ENCODE measurements at places on chromosomes 12 and 14.

- DNase-seq = no peak
Measured at GRCh38 chr12:125340791-125341190, 275.6 kb downstream of the AACS start.

DNA sequence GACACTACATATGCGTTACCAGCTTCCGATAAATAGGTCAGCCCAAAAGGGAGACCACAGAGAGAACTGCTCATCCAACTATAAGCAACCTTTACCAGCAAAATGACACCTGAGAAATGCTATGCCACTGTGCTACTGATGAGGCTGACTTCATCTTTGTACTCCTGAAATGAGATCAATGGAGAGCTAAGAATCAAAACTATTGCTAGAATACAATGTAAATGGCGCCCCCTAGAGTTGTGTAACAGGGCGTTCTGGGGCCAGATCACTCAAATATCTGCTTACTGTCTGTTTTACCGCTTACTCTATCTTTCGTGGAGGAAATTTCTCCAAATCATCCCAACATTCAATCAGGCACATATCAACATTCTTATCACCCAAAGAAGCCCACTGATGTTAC lies 4.6 kb downstream of the ZNF384 start:
- no peak for DNase-seq

- DNase-seq = no peak
Measured at GRCh38 chr12:32482226-32482625, 82.9 kb downstream of the FGD4 start.

- DNase-seq = no peak
Measured at GRCh38 chr14:69002069-69002468, 23.0 kb upstream of the ACTN1 start.

DNA sequence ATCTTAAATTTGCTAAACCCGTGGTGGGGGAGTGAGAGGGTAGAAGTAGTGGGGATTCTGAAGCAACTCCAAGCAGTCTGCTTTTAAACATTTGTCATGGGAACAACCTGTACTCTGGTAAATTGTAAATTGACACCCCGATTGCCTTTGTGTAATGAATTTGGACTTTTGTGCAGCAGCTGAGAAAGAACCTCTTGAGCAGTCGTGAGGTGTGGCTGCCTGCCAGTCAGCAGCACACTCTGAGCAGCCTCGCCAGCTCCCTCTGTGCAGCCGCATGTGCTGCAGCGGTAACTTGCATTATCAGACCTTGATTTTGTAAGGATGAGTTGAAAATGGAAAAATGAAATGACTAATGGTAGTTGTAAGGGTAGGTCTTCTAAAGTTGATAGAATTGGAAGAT lies 74.3 kb downstream of the SUSD6 start:
- no peak for DNase-seq

GRCh38 chr14:30584058-30584630 lies 25.2 kb downstream of the G2E3 start:
- no peak for DNase-seq

DNA sequence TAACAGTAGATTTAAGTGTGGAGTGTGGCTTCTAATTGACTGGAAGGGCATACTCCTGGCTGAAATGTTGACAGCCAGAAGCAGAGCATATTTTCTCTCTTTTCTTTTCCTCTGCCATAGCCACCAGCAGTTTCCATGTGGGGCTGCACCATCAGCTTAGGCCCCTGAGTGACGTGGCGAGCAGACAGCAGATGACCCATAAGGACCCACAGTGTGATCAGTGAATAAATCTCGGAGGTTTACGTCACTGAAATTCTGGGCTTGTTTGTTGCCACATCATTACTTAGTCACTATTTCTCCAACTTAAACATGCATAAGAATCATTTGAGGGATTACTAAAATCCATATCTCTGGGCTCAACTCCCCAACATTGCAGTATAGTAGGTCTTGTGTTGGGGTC lies 549.7 kb upstream of the TMEM132C start:
- no peak for DNase-seq

DNA sequence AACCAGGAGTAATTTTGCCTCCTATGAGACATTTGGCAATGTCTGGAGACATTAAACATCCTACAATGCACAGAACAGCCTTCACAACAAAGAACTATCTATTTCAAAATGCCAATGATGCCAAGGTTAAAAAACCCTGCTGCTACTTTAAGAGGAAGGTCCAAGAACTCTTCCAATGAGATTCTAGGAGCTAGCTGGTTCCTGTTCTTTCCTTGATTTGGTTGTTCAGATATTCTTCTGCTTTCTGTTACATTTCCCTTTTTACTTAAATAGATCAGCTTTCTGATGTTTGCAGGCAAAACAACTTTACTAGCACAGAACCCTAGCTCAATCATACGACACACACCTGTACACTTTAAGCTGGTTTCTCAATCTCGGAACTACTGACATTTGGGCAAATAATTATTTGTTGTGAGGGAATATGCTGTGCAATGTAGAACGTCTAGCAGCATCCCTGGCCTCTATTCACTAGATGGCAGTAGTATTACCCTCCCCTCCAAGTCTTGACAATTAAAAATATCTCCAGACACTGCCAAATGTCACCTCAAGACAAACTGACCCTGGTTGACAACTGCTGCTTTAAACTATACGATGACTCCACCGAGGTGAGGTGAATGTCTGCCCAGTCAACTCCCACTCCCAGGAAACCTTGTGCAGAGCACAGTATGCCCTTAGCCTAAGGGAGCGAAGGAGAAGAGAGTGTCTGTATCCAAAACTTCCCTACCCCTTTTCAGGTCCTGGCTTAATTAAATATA lies 4.4 kb downstream of the BLTP3B start:
- no peak for DNase-seq

DNA sequence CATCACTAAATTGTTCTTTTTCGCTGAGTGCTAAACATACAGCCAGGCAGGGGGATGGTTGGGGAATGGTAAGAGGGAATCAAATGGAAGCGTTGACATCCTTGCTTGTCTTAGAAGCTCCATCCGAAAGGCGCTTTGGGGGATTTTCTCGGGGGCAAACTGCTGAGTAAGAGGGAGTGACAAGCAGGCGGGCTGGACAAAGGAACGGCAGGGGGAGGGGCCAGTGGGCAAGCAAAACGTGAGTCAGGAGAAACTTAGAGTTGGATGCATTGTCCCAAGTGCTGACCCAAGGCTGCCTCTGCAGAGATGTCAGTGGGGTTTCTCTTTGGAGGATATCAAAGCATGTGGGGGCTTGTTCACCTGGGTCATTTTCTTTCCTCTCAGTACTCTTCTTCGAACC lies 480.5 kb downstream of the VRK1 start:
- DNase-seq = no peak

- DNase-seq = no peak
Measured at GRCh38 chr12:130987151-130987931, 33.6 kb downstream of the ADGRD1 start.

All from activated CD8-positive, alpha-beta memory T cell treated with anti-CD3 and anti-CD28 coated beads, Interleukin-2, amount 50 U/mL, for 48 hours (primary cell).